ENCODE measurements at places on chromosomes 2 and 18.

- no peak for DNase-seq
Measured at GRCh38 chr2:65576861-65577601, 144.6 kb upstream of the SPRED2 start.

DNA sequence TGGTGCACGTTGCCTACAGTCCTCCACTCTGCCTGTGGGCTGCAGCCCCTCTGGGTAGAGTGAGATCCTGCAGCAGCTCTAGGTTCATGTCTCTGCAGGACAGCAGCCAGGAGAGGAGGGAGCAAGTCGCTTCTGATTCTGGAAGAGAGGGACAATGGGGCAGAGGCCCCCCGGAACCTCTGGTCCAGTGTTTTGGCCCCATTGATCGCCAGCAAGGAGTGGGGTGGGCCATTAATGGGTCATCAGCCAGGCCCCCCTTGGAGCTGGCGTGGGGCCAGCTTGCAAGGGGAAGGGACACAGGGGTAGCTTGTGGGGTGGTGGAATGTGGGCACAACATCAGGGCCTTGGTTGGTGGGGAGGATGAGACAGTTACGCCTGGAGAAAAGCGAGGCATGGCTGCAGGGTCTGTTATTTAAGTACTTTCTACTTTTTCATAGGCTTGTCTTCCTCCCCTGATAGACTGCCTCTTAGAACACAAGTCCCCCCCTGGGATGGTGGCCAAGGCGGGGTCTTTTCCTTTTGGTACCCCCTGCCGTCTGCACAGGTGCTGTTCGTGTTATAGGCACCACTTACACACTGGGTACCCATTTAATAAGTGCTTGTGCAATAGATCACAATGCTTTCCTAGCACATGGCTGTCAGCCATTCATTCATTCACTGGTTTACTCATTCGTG is 44.6 kb downstream of the INHBB start:
- DNase-seq, result no peak

- DNase-seq, result no peak
Measured at GRCh38 chr2:216473187-216473586, 25.5 kb upstream of the RPL37A start.

GRCh38 chr2:152097801-152098495 is 896 bp downstream of the CACNB4 start:
- DNase-seq, result no peak

DNA sequence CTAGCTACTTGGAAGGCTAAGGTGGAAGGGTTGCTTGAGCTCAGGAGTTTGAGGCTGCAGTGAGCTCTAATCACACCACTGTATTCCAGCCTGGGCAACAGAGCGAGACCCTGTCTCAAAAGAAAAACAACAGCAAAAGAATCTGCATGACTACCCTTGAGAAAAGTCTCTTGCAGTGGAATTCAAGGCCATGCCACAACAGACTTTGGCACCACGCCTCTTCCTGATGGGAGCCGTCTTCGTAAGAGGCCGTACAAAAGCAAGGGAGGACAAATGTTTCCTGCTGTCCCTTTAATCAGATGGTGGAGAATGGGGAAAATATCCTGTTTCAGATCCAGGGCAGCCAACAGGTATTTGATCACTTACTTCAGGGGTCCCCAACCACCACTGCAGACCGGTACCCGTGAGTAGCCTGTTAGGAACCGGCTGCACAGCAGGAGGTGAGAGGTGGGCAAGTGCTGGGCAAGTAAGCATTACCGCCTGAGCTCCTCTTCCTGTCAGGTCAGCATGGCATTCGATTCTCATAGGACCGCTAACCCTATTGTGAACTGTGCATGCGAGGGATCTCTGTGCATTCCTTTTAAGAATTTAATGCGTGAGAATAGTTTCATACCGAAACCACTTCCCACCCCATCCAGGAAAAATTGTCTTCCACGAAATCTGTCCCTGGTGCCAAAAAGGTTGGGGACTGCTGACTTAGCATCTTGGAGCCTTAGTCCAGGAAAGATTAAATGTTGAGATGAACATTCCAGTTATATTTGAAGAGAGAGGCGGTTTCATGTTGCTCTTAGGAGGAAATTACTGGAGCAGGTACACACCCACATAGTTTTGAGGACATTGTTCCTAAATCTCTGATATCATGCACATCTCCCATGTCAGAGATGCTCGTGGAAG is 94.4 kb upstream of the XPO1 start:
- DNase-seq, result no peak

DNA sequence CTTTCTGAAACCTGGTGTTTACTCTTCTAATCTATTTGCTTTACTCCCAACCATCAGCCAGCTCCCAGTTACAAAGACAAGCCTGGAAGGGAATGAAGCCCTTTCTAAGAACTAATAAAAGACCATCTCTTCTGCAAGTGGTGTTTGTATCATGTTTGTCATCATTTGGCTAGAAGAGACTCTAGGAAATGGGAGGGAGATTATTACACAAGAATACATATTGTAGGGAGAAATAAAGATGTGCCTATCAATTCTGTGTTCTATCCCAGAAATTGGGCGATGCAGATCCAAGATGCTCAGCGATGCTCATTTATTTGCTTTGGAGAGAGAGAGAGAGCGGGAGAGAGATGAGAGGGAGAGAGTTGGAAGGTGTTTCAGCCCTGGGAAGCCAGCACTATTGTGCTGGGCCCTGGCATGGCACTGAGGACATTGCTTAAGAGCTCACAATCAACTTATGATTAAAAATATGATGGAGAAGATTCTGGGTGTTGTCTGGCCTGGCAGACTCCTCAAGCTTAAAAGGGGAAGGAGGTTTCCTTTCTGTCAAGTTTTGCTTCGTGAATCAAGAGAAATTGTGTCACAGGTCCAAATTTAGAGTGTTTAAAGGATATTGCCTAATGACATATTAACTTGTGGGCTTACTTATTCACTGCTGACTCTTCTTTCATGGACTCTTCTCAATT is 41.8 kb upstream of the AFF3 start:
- DNase-seq, result peak; percentile 2

- no peak for DNase-seq
Measured at GRCh38 chr18:26335571-26336487, 109.6 kb downstream of the TAF4B start.

GRCh38 chr2:235234736-235235135 is 259.1 kb upstream of the AGAP1 start:
- no peak for DNase-seq

DNA sequence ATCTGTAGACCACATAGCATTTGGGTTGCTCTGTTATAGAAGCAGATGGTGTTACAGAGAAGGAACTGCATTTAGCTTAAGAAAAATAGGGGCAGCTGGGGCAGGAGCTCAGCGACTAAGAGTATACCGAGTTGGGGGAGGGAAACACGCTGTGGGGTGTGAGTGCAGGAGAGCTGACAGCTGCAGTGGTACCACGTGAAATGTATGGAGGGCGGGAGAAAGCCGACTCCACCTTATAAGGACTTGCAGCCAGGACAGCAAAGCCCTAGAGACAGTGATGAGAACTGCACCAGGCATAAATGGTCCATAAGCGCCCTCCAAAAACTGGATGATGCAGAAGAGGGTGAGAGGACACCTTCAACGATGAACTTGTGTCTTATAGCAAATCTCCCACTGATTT is 237.6 kb downstream of the PRKCE start:
- peak; percentile 33 for DNase-seq

GRCh38 chr18:41226186-41226585 is 728.8 kb upstream of the PIK3C3 start:
- DNase-seq, result no peak

DNA sequence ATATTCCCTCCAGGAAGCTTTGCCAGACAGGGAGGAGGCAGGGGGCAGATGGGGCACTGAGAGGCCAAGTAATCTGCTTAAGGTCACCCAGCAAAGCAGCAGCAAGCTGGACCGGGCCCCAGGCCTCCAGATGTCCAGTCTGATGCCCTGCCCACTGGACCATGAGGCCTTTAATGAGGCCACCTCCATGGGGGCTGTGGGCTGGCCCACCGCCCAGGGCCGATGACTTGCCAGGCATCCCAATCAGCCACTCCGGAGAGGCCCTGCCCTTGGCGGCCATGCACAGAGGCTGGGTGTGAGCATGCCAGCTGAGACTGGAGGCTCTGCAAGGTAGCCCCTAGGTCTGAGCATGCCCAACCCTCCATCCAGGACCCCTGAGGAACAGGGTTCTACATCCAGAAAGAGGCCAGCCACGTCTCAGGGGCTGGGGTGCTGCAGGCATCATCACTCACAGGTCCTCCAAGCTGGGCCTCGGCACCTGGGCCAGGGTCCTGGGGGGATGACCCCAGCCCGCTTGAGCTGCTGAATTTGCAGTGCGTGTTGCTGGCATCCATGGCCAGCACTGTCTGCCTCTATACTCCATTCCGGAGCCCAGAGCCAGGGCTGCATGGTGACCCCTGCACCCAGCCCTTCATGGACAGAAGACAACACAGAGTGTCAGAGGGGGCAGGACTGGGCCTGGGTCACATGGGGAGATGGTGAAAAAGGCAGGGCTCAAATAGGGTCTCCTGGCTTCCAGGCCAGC is 164.2 kb downstream of the INHBB start:
- DNase-seq, result no peak

GRCh38 chr2:190805126-190805525 is 75.5 kb upstream of the GLS start:
- DNase-seq, result no peak

- no peak for DNase-seq
Measured at GRCh38 chr2:238562446-238562845, 135.7 kb downstream of the ASB1 start.

- no peak for DNase-seq
Measured at GRCh38 chr18:12359515-12359927, 17.5 kb downstream of the AFG3L2 start.

GRCh38 chr2:225615514-225615913 is 216.0 kb downstream of the NYAP2 start:
- no peak for DNase-seq

DNA sequence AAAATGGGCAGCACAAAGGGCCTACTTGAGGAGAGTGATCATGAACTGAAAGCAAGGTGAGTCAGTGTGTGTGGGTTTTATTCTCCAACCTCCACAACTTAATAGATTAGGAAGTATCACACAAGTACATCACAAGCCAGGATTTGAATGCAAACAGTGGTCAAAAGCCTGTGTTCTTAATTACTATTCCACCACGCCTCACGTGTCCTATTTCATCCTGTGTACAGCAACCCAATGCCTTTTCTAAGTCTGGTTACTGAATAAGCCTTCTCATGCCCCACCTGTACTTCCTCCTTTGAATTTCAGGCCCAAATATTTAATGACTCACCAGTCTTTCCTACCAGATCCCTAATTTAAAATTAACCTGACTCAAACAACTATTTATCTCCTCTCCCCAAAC is 755.7 kb upstream of the SLC8A1 start:
- no peak for DNase-seq

DNA sequence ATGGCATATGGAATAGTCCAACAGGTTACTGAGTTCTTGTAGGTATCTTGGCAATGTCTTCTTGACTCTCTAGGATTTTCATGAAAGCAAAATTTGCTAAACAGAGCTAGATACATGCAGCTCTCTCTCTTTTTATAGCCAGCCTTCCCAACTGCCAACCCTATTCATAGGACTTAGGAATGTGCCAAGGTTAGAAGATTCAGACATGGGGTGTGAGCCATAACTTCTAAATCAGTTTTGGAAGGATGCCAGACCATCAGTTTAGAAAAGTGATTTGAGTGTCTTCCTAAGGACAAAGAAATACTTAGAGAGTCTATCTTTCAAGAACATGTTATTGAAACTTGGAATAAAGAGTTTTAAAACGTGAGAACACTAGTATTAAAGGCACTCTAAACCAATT is 619.5 kb upstream of the FANCL start:
- no peak for DNase-seq

- no peak for DNase-seq
Measured at GRCh38 chr2:12010059-12010458, 263.6 kb downstream of the LPIN1 start.

DNA sequence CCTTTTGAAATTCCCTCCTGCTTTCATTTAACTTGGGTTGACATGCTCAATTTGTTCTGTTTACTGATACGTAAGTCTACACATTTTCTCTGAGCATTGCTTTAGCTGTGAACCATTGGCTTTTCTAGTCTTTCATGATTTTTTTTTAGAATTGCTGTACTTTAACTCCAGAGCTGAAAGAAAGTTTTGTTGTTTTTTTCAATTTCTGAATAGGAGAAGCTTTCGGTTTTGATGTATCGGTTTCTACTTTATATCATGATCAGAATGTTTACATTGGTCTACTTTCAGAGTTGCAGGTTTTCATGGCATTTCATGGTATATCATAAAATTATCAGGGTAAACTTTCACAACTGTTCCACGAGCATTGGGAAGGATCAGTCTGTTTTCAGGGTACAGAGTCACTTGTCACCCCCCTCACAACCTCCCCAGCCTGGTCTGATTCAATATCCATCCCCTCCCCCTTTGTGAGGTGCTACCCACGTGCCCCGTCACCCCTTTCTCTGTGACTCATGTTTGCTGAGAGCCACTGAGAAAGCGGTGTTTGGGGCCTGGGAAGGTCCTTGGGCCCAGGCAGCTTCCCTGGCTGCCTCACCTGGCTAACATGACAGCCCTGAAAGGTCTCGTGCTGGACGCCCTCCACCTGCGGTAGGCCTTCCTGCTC is 7.0 kb downstream of the ASTL start:
- peak; percentile 43 for DNase-seq

- DNase-seq, result peak; percentile 89
Measured at GRCh38 chr2:174395284-174395968, at the start of gene SCRN3. Gene SCRN3 (plus strand): TSS chr2:174395730. CDS start chr2:174398284, 2,554 bp downstream.

- DNase-seq, result no peak
Measured at GRCh38 chr2:38549071-38549704, 53.5 kb downstream of the HNRNPLL start.

GRCh38 chr2:55565613-55566012 is 46.1 kb downstream of the CFAP36 start:
- DNase-seq, result peak; percentile 14

- DNase-seq, result no peak
Measured at GRCh38 chr2:58334414-58334813, 93.3 kb upstream of the FANCL start.

DNA sequence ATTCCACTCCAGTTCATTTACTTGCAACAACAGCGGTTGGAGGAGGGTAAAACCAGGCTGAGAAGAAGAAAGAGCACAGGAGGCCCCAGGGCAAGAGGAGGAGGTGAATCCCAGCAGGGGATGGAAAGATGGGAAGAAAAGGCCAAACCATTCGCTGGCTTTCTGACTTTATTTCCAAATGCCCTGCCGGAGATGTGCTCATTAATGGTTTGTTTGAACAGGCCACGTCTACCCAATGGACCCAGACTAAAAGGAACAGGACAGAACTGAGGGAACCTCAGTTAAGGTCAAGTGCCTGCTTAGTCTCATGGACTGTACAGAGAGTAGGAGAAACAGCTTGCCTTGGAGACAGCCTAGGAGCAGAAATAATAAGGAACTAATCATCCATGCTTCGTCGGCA is 121.6 kb upstream of the NDUFV2 start:
- DNase-seq, result no peak

- no peak for DNase-seq
Measured at GRCh38 chr18:79525556-79526467, 130.1 kb downstream of the NFATC1 start.
